ENCODE measurements at places on chromosomes 3 and 15. TPM values are rescaled to one million over a fixed set of nuclear protein-coding genes. Genes with fewer than 3 reads are reported as not detected.

Gene FYCO1
- total RNA-seq, result 6.8 TPM

Gene GPR149
- not detected for total RNA-seq

Gene GRM7
- total RNA-seq, result not detected

Gene COLQ
- total RNA-seq, result 0.29 TPM

Gene CFAP44
- 1.4 TPM for total RNA-seq

Gene FRMD4B
- total RNA-seq, result 0.93 TPM

Gene PARP15
- not detected for total RNA-seq

Gene SCG3
- total RNA-seq, result 0.06 TPM

Gene SNX22
- total RNA-seq, result 1.3 TPM

Gene IL17RD
- total RNA-seq, result 1.1 TPM

Gene KLHL6
- not detected for total RNA-seq

Gene CRYGS
- total RNA-seq, result 0.85 TPM

Gene SEMA3G
- 0.16 TPM for total RNA-seq

Gene PCBP4
- 14.2 TPM for total RNA-seq

Gene SLC7A14
- not detected for total RNA-seq

Gene ANKRD34C
- not detected for total RNA-seq

Gene CEP19
- 2.9 TPM for total RNA-seq

Gene LEKR1
- 0.63 TPM for total RNA-seq

Gene FSIP1
- total RNA-seq, result 1.6 TPM

Gene CLDN1
- total RNA-seq, result 19.6 TPM

Gene DAPK2
- total RNA-seq, result 4.7 TPM

Gene SLC28A2
- not detected for total RNA-seq

Gene DNAJB11
- 53.6 TPM for total RNA-seq

Gene TLR9
- 0.02 TPM for total RNA-seq

Gene ARID3B
- 3.3 TPM for total RNA-seq

Gene ALG1L2
- not detected for total RNA-seq

Gene CCRL2
- total RNA-seq, result not detected
